ENCODE measurements at places on chromosomes 12 and 14. TPM values are rescaled to one million over a fixed set of nuclear protein-coding genes. Genes with fewer than 3 reads are reported as not detected.

AKAP3 gene
- polyA plus RNA-seq = 0.18 TPM

CLEC2B gene
- 6.7 TPM for polyA plus RNA-seq

GRCh38 chr14:44131861-44132260 is 375.2 kb downstream of the FSCB start:
- H3K4me1 ChIP-seq = no peaks in the 10 kb centered on the region
- DNase-seq = no peak
- H3K4me3 ChIP-seq = no peak overlapping the region
- H3K36me3 ChIP-seq = no peaks in the 10 kb centered on the region

- H3K4me1 ChIP-seq = no peaks in the 10 kb centered on the region
- no peaks in the 10 kb centered on the region for H3K36me3 ChIP-seq
- no peak overlapping the region for H3K4me3 ChIP-seq
- H3K27me3 ChIP-seq = no peaks in the 10 kb centered on the region
- DNase-seq = no peak
- H3K27ac ChIP-seq = no peak overlapping the region
Observed at GRCh38 chr12:110262442-110263388, 18.3 kb upstream of the ATP2A2 start.

DNA sequence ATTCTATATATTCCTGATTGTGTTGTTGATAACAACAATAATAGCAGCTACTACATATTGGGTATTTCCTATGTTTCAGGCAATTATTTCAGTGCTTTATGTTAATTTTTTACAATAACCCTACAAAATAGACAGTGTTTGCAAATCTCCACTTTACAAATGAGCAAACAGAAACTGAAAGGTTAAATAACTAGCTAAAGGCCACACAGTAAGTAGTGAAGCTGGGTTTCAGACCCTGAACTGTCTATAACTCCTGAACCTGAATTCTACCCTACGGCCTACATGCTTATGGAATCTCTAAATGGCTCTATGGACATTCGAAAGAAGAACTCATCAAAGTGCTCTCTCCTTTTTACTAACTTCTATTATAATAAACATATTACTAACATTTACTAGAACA is 19.7 kb upstream of the NUDT4 start:
- no peak overlapping the region for H3K4me3 ChIP-seq
- no peak for DNase-seq
- H3K27ac ChIP-seq = no peak overlapping the region

GRCh38 chr14:55488204-55488603 is 47.8 kb upstream of the TBPL2 start:
- no peaks in the 10 kb centered on the region for H3K27me3 ChIP-seq
- no peak for DNase-seq
- no peaks in the 10 kb centered on the region for H3K36me3 ChIP-seq
- no peak overlapping the region for H3K27ac ChIP-seq

- H3K4me3 ChIP-seq = no peak overlapping the region
- no peak overlapping the region for H3K27ac ChIP-seq
- H3K27me3 ChIP-seq = no peaks in the 10 kb centered on the region
- H3K36me3 ChIP-seq = no peaks in the 10 kb centered on the region
- DNase-seq = no peak
- H3K4me1 ChIP-seq = no peaks in the 10 kb centered on the region
Observed at GRCh38 chr12:33639975-33640374, 200.4 kb upstream of the SYT10 start.

- H3K4me1 ChIP-seq = peaks cover 21% of the 10 kb centered on the region
- H3K27me3 ChIP-seq = no peaks in the 10 kb centered on the region
- H3K36me3 ChIP-seq = no peaks in the 10 kb centered on the region
Observed at GRCh38 chr12:989751-990660, 1.0 kb upstream of the ERC1 start.

GRCh38 chr12:132614029-132614428 is 3.6 kb upstream of the LRCOL1 start:
- no peak overlapping the region for H3K27ac ChIP-seq
- no peaks in the 10 kb centered on the region for H3K4me1 ChIP-seq
- H3K36me3 ChIP-seq = no peaks in the 10 kb centered on the region

DNA sequence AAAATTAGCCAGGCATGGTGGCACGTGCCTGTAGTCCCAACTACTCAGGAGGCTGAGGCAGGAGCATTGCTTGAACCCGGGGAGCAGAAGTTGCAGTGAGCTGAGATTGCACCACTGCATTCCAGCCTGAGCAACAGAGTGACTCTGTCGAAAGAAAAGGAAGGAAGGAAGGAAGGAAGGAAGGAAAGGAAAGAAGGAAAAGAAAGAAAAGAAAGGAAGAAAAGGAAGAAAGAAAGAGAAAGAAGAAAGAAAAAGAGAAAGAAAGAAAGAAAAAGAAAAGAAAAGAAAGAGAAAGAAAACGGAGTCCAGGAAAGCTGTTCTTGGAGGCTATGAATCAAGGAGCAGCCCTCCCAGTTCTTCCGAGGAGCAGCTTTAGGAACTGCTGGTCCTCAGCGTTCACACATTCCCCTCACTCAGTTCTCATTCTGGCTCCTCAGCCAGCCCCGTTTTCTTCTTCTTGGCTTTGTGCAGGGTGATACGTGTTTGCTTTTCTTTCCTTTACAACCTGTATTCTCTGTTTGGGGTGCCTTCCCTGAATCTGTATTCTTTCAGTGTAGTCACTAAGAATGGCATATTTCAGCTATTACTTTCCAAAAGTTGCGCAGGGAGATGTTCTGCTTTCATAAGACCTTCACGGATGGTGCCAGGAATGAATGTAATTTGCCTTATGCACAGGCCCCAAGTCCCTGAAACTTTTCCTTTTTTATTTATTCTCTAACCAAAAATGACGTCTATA is 12.2 kb downstream of the FBXL14 start:
- H3K4me1 ChIP-seq = peaks cover 6% of the 10 kb centered on the region
- H3K27ac ChIP-seq = no peak overlapping the region
- H3K4me3 ChIP-seq = no peak overlapping the region
- H3K27me3 ChIP-seq = no peaks in the 10 kb centered on the region
- no peak for DNase-seq
